ENCODE measurements at places on chromosomes 16 and 17.
A peak's percentile ranks its signal among the peaks of the same experiment; 100 is the strongest.

DNA sequence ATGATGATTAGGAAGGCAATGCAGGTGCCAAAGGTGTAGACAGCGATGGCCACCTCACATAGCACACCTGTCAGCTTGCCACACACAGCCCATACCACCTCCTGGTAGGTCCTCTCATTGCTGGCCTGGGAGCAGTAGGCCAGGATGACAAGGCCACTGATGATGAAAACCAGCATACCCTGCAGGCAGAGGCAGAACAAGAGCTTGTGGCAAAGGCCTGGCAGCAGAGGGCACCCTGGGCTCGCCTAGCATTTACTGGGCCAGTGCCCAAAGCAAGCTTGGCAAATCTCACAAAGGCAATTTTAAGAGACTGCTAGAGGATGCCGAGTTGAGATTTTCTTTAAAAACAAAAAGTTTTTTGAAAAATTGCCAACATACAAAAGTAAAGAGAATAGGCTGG, 5.9 kb downstream of the SLC38A7 start:
- no peak for DNase-seq

- no peak for DNase-seq
Observed at GRCh38 chr16:69490707-69491324, 66.4 kb downstream of the CYB5B start.

DNA sequence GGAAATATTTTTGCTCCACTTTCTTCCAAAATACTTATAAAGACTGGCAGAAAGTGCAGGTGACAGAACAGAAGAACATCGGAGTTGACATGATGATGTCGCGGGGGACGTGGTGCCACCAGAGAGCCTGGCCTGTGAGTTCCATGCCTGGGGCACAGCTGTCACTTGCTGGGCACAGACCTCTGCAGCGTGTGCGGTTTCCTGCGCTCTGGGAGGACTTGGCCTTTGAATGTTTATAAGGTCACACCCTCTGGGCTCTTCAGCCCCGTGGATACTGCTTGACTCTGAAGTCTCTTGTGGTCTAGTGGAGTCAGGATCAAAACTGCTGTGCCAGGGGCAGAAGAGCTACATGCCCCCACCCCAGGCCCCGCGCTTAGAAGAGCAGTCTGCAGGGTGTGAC, 357.9 kb downstream of the SLC39A11 start:
- DNase-seq = no peak

DNA sequence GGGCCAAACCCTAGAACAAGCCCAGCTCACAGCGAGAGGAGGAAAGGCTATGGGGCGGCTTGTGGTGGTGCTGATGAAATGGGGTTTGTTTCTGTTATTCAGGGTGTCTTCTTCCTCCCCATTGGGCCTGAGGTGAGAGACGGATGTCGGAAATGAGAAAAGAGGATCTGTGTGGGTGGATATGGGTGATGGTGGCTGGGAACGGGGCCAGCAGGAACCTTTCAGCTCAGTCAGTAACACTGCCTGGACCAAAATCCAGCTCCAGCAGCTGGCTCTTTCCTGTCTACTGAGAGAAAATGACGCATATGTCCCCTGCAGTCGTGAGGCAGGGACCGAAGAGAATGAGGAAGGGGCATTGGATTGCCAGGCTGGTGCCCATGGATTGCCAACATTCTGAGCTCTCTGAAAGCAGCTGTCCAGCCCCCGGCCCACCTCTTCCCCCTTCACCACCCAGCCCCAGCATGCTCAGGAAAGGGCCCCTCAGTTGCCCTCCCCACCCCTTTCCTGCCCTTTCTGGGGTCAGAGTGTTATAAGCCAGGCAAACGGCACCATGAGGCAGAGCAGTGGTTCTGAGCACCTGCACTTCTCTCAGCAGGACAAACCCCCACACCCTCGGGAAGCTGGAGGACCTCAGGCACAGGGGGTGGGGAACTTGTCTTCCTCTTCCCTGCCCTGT, 4.0 kb downstream of the MYH3 start:
- no peak for DNase-seq

DNA sequence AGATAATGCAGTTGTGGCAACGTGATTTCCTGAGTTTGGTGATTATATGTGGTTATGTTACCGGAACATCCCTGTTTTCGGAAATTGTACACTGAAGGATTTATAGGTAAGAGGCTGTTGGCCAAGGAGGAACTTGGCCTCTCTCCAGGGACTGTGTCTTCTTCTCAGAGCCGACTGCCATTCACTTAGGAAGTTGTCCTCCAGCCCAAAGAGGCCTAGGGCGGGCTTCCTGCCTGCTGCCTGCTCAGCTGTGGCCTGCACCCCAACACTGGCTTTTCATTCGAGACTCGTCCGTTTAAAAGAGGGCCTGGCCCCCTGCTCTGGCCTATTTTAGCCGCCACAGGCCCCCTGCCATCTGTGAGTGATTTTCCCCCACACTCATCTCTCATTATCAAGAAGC, 64.3 kb downstream of the ZDHHC7 start:
- DNase-seq = no peak

GRCh38 chr16:12390074-12390605, 413.5 kb downstream of the CPPED1 start:
- no peak for DNase-seq

DNA sequence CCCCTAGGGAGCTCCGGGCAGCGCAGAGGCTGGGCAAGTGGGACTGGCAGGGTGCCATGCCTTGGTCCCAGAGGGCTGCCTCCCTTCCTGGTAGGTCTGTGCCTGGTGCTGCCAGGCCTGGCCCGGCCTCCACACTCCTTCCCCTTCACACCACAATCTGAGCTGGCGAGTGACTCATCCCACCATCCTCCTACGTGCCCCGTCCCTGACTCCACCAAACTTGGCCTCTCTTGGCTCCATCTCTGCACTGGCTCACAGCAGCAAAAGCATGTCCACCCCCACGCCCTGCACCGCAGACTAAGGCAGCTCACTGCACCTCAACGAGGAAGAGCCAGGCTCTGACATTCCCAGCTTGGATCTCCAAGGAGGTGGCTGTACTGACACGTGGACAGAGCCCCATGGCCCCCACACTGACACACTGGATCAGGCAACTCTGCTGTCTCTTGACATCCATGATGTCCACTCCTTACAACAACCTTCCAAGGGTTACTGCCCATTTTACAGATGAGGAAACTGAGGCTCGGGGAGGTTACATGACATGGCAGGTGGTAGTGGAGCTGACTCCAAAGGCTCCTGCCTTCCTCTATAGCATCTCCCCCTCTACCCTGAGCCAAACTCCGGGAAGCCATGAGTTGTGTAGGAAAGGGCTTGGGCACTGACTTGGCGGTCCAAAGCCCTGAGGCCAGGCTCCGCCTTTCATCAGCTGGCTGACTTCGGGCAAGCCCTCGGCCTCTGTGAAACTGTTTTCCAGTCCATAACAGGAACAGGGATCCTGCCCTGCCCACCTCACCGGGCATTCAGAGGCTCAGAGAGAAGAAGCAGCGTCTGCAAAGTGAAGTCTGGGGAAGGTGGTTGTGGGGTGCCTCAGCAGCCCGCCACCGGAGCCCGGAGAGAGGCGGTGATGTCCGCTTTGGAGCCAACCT, 20.1 kb upstream of the KRT19 start:
- peak; percentile 67 for DNase-seq
